ENCODE measurements at places on chromosomes 13 and 19.

GRCh38 chr19:6416658-6417405 lies 7.8 kb downstream of the KHSRP start:
- no peak for DNase-seq

GRCh38 chr13:31950111-31950815 lies 81.3 kb upstream of the FRY start:
- peak; percentile 91 for DNase-seq

- DNase-seq: no peak
These were observed 81.9 kb downstream of the TUBGCP3 start for GRCh38 chr13:112506046-112506445.

DNA sequence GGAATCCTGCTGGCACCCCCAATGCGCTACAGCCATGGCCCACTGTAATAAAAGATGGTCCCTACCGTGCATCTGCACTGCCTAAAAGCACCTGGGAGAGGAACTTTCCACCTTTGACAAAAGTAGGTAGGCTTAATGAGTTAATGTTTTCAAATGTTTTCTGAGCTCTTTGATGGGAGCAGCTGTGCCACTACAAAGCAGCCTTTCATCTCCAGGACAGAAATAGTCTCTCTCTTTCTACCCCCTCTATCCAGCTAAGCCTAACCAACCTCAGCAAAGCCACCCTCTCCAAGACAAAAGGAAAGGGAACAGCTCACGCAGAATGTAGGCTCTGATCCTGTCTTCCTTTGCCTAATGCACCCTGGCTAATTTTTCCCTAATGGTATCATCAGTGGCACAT lies 560.2 kb downstream of the UQCRFS1 start:
- no peak for DNase-seq

DNA sequence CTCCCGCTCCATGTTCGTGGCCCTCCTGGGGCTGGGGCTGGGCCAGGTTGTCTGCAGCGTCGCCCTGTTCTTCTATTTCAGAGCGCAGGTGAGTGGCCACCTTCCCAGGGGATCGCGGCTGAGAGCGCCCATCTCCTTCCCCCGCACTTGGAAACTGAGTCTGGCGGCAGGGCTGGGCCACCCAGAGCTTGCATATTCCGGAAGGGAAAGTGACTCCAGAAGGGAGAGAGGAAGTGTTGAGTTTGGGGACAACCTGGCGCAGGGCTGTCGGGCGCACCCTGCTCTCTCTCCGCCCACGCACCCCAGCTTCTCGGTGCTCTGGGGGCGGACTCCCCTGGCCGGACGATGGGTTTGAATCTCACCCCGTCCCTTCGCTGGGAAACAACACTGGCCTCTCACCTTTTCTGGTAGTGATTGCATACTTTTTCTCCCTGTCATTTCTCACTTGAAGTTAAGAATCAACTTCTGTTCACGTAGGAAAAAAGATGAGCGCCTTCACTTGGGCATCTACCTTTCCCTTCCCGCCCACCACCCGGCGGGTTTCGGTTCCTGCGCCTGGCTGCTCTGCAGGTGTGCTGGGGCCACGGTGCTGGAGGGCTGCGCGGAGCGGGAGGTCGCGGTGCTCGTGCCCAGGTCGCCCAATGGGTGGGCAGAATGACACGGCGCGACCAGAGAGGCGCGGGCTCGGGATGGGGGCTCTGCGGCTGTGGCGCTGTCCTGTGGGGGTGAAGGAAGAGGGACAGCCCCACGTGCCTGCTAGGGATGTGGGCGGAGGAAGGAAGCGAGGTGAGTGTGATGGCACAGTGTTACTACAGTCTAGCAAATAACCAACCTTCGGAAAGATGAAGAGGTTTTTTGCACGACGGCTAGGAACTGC lies 721 bp downstream of the TNFSF11 start:
- DNase-seq: no peak

DNA sequence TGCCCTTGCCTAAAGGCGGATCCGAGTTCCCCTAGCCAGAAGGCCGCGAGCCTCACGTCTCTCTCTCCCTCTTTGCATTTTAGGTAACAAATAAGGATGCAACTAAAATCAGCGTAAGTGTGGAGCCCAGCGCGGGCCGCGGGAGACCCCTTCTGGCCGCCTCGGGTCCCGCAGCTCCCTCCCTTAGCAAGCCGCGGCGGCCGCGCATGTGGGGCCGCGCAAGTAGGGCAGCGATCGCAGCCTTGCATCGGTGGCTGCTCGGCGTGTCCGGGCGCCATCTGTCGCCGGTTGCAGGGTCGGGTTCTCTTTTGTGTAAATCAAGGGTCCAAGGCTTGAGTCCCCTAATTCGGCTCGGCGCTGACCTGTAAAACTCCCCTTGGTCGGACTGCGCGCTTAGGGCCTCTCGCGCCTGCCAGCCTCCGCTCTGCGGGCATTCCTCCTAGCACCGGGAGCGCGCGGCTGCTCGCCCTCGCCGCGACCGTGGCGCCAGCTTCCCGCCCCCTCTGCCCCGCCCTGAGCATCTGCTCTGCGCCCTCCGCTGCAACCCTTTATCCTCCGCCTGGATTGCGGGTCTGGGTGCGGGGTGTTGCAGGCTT lies 2.7 kb downstream of the VSTM2B start:
- no peak for DNase-seq

DNA sequence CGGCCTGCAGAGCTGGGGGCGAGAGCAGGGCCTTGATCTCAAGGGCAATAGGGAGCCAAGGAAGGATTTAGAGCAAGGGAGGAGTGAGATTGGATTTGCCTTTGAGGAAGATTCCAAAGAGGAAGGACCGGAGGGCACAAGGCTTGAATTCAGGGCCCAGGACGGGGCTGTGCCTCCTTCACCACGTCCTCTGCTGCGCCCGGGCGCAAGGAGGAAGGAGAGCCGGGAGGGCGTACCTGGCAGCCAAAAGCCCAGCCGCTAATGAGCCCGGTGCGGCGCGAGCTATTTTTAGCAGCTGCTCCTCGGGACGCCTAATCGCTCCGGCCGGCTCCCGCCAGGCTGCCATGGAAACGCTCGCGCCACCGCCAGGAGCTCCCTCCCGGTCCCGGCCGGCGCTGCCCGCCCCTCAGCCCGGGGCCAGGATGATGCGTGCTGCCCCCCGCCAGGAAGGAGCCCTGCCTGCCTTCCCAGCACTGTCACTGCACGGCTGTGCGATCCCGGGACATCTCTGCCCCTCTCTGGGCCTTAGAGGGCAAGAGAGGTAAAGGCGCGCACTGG lies 31.3 kb downstream of the TINCR start:
- no peak for DNase-seq

DNA sequence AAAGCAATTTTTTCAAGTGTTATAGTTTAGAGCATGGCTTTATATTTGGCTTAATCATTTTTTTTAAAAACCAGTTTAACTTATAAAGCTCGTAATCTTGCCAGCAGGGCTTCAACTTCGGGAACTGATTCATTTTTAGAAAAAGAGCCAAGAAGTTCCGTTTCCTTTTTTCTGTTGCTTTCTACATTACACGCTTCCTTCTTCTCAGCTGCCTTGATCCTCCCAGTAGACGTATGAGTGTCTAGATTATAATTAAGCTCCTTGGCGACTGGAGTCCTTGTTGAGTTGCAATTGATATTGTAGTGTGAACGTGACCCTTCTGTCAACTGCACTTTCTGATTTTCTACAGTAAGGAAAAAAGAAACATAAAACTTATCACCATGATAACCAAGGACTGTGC lies 497.2 kb downstream of the DIAPH3 start:
- DNase-seq: peak; percentile 42

GRCh38 chr13:113566227-113566561 lies 18.4 kb upstream of the TFDP1 start:
- no peak for DNase-seq

Measured in bone marrow (tissue), 2 donors.